ENCODE measurements at places on chromosomes 6 and 20.

- no peaks in the 10 kb centered on the region for H3K27me3 ChIP-seq
- DNase-seq, result no peak
- H3K4me1 ChIP-seq, result no peaks in the 10 kb centered on the region
- no peak overlapping the region for H3K27ac ChIP-seq
These were observed 95.9 kb upstream of the EMILIN3 start for GRCh38 chr20:41462372-41463161.

GRCh38 chr20:36792422-36792821 is 18.9 kb upstream of the DSN1 start:
- H3K27me3 ChIP-seq, result no peaks in the 10 kb centered on the region
- H3K36me3 ChIP-seq, result peaks cover 13% of the 10 kb centered on the region
- no peak overlapping the region for H3K27ac ChIP-seq

DNA sequence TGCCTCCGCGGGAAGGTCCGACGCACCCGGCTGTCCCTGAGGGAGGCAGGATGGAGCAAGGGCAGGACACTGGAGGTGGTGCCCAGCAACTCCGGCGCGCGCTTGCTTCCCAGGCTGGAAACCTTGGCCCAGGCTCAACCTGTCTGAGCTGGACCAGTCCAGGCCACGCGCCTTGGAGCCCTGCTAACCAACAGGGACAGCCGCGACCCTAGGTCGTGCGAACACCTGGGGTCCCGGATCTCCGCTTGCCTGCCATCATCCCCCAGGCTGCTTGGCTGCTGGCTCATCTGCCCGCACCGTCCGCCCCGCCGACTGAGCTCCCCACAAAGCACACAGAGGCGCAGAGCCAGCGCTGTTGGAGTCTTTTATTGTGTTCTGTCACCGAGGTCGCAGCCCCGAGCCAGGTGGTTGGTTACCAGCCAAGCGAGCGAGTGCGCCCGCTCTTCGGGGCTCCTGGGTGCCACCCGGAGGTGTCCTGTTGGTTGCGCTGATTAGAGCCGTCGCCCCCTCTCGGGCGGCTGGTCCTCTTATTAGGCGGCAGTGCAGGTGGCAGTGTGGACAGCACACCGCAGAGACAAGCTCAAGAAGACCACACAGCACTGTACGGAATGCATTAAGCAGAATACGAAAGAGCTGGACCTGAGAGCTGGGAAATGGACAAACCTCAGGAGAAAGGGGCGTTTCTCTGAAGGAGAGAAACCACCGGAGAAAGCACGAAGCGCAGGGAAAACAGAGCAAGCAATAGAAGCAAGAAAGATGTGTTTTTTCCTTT is 3.8 kb downstream of the COL12A1 start:
- no peak overlapping the region for H3K27ac ChIP-seq
- H3K4me3 ChIP-seq, result no peak overlapping the region
- peaks cover 3% of the 10 kb centered on the region for H3K4me1 ChIP-seq
- DNase-seq, result no peak
- peaks cover 2% of the 10 kb centered on the region for H3K27me3 ChIP-seq

DNA sequence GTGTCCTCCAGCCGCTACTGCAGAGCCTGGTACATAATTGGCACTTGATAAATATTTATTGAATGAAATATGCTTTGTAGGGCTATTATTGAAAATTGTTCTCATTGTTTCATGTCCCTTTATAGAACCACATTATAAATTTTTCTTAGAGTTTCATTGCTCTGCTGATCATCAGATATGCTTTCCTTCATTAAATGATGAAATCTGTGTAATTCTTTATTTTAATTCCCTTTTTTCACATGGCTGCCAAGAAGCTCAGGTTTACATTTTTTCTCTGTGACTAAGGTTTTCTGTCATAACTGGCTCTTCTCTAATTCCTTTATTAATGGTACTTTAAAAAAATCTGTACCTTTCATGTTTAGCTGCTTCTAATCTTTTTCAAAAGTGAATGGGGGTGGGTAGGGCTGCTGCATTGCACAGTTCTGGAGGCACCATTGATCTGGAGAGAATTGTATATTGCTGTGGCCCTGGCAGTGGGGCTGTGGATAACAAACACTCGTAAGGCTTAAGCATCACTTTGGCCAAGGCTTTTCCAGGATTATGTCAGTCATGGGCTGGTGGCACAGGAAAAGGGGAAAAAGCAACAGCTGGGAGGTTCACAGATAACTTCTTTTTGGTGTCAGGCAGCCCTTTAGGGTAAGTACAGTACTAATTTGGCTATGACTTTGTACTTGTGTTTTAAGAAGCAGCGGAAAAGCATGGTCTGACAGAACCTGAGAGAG is 43.8 kb downstream of the ARFGEF2 start:
- no peak overlapping the region for H3K27ac ChIP-seq
- no peak for DNase-seq
- H3K36me3 ChIP-seq, result peaks cover 10% of the 10 kb centered on the region
- no peaks in the 10 kb centered on the region for H3K4me1 ChIP-seq
- H3K4me3 ChIP-seq, result no peak overlapping the region

GRCh38 chr6:19440531-19440930 is 396.6 kb upstream of the ID4 start:
- no peak overlapping the region for H3K27ac ChIP-seq
- no peak for DNase-seq
- H3K36me3 ChIP-seq, result no peaks in the 10 kb centered on the region
- H3K4me1 ChIP-seq, result no peaks in the 10 kb centered on the region
- H3K27me3 ChIP-seq, result no peaks in the 10 kb centered on the region

- no peak for DNase-seq
- H3K36me3 ChIP-seq, result no peaks in the 10 kb centered on the region
- H3K4me3 ChIP-seq, result no peak overlapping the region
- peaks cover 11% of the 10 kb centered on the region for H3K27me3 ChIP-seq
These were observed 3.8 kb downstream of the ZNF334 start for GRCh38 chr20:46509523-46509922.

- no peaks in the 10 kb centered on the region for H3K27me3 ChIP-seq
- H3K4me3 ChIP-seq, result no peak overlapping the region
- no peaks in the 10 kb centered on the region for H3K4me1 ChIP-seq
- H3K27ac ChIP-seq, result no peak overlapping the region
- DNase-seq, result no peak
These were observed 395.3 kb downstream of the MAFB start for GRCh38 chr20:40293740-40294139.

- H3K4me3 ChIP-seq, result no peak overlapping the region
- no peaks in the 10 kb centered on the region for H3K4me1 ChIP-seq
- no peaks in the 10 kb centered on the region for H3K27me3 ChIP-seq
- no peaks in the 10 kb centered on the region for H3K36me3 ChIP-seq
- DNase-seq, result no peak
- H3K27ac ChIP-seq, result no peak overlapping the region
These were observed 66.9 kb downstream of the GMPR start for GRCh38 chr6:16305246-16305725.

GRCh38 chr20:10402938-10403608 is 30.9 kb downstream of the MKKS start:
- no peaks in the 10 kb centered on the region for H3K4me1 ChIP-seq
- DNase-seq, result no peak
- no peak overlapping the region for H3K27ac ChIP-seq
- H3K4me3 ChIP-seq, result no peak overlapping the region
- no peaks in the 10 kb centered on the region for H3K27me3 ChIP-seq

GRCh38 chr6:90596967-90597539 is 10.2 kb upstream of the MAP3K7 start:
- no peaks in the 10 kb centered on the region for H3K4me1 ChIP-seq
- H3K27ac ChIP-seq, result no peak overlapping the region
- no peak for DNase-seq
- peaks cover 5% of the 10 kb centered on the region for H3K27me3 ChIP-seq
- no peak overlapping the region for H3K4me3 ChIP-seq

- peaks cover 8% of the 10 kb centered on the region for H3K4me1 ChIP-seq
- no peak overlapping the region for H3K27ac ChIP-seq
- H3K36me3 ChIP-seq, result no peaks in the 10 kb centered on the region
- DNase-seq, result no peak
- H3K27me3 ChIP-seq, result no peaks in the 10 kb centered on the region
These were observed 38.0 kb downstream of the KIF16B start for GRCh38 chr20:16535277-16535676.

DNA sequence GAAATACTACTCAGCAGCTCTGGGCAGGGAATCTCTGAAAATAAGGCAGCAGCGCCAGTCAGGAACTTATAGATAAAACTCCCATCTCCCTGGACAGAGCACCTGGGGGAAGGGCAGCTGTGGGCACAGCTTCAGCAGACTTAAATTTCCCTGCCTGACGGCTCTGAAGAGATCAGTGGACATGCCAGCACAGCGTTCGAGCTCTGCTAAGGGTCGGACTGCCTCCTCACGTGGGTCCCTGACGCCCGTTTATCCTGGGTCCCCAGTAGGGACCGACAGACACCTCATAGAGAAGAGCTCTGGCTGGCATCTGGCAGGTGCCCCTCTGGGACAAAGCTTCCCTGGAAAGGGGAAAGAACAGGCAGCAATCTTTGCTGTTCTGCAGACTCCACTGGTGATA is 59.0 kb downstream of the COL21A1 start:
- no peak overlapping the region for H3K4me3 ChIP-seq
- H3K27me3 ChIP-seq, result no peaks in the 10 kb centered on the region
- no peaks in the 10 kb centered on the region for H3K4me1 ChIP-seq
- H3K27ac ChIP-seq, result no peak overlapping the region
- DNase-seq, result no peak

- no peak for DNase-seq
- no peak overlapping the region for H3K27ac ChIP-seq
- H3K27me3 ChIP-seq, result no peaks in the 10 kb centered on the region
- H3K36me3 ChIP-seq, result no peaks in the 10 kb centered on the region
These were observed 159.3 kb downstream of the NFATC2 start for GRCh38 chr20:51382986-51383821.

- DNase-seq, result no peak
- H3K27ac ChIP-seq, result no peak overlapping the region
- H3K27me3 ChIP-seq, result no peaks in the 10 kb centered on the region
- no peak overlapping the region for H3K4me3 ChIP-seq
- H3K4me1 ChIP-seq, result no peaks in the 10 kb centered on the region
These were observed 15.2 kb downstream of the VNN1 start for GRCh38 chr6:132698608-132699007.
